ENCODE measurements at places on chromosomes 12 and 14.

DNA sequence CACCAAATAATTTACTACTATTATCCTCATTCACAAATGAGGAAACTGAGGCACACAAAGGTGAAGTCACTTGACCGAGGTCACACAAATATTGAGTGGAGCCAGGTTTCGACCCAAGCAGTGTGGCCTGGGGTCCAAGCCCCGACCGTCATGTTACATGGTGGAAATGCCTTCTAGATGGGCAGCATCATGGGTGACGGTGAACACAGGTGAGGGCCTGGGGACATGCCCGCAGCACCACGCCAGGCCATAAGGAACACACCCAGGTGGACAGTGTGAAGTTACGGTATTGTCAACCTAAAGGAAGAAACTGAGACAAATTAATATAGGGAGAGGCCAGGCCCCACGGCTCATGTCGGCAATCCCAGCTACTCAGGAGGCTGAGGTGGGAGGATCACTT, 35.3 kb upstream of the DYNC1H1 start:
- DNase-seq = peak; percentile 52

- no peak for DNase-seq
Observed at GRCh38 chr14:49882826-49883694, 9.8 kb upstream of the ARF6 start.

GRCh38 chr12:113449839-113450238, 21.8 kb downstream of the LHX5 start:
- DNase-seq = no peak

DNA sequence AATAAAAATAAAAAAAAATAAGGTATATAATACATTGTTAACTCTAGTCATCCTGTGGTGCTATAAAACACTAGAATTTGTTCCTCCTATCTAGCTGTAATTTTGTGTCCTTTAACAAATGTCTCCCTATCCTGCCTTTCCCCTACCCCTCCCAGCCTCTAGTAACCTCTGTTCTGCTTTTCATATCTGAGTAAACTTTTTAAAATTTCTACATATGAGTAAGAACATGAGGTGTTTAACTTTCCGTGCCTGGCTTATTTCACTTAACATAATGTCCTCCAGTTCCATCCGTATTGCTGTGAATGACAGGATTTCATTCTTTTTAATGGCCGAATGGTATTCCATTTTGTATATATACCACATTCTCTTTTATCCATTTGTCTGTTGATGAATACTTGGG, 71.3 kb upstream of the GNG2 start:
- no peak for DNase-seq

GRCh38 chr14:71592361-71592760, 339.9 kb upstream of the RGS6 start:
- no peak for DNase-seq

- DNase-seq = no peak
Observed at GRCh38 chr12:13851828-13852227, 129.6 kb downstream of the GRIN2B start.

DNA sequence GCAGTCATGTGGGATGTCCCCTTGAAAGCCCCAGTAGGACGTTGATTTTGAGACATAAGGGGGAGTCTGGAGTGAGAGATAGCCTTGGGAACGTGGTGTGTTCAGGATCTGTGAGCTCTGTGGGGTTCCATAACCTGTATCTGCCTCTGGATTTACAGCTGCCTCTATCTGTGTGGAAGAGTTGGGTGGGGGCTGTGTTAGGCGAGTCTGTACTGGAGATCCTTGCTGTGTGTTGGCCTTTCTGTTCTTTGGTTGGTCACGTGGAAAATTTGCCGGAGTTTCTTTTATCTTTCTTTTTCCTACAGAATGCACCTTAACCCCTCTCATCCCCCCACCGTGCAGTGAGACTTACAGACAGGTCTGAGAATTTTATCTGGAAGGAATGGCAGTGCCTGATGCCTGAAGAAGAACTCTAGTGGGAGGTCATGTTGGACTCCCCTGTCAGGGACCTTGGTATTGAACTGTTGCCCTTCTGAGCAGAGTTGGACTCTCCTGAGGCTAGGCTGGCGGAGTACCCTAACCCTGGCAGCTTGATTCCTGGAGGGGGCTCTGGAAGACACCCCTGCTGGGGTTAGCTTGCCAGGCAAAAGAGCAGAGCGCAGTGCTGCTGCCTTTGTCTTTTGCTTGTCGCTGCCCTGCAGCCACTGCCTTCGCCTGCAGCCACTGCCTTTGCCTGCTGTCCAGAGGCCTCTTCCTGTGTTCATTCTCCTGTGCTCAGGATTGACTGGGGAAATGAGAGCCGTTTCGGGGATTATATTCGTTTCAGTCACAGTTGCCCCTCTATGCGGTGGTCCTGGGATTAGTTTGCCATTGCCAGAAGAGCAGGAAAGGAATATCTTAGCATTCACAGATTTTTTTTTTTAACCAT, 34.1 kb downstream of the ZNF664 start:
- no peak for DNase-seq

- no peak for DNase-seq
Observed at GRCh38 chr14:98912655-98913054, 359.3 kb downstream of the BCL11B start.

- peak; percentile 77 for DNase-seq
Observed at GRCh38 chr12:13864081-13864673, 117.2 kb downstream of the GRIN2B start.

DNA sequence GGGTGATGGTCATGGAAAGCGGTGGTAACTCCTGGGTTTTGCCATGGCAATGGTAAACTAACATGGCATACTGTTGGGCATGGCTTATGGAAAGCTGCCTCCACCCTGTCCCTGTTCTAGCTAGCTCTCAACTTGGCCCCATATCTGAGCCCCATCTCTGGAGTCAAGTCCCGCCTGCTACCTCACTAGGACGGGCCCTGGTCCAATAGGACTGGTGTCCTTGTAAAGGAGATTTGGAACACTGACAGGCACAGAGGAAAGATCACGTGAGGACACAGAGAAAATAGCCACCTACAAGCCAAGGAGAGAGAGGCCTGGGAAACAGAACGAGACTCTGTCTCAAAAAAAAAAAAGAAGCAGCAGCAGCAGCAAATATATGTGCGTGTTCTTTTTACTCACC, 59.8 kb downstream of the RNFT2 start:
- no peak for DNase-seq

DNA sequence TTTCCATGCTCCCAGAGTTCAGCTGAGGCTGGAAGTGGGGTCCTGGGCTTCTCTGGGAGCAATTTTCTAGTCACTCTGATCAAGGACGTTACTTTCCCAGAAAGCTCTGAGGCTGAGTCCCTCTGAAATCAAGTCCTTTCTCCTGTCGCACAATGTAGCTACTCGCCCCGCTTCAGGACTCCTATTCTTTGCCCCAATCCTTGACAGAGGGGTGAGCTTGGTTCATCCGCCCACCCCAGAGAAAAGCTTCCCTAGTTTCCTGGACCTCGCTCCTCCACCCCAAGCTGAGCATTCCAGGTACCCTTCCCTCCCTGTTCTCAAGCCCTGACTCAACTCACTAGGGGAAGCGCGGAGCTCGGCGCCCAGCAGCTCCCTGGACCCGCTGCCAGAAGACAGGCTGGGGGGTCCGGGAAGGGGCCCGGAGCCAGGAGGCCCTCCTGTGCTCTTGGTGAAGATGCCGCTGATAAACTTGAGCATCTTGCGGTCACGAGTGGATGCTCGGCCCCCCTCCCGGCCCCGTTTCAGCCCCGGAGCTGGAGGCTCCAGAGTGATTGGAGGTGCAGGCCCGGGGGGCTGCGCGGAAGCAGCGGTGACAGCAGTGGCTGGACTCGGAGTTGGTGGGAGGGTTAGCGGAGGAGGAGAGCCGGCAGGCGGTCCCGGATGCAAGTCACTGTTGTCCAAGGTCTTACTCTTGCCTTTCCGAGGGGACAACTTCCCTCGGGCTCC, 1.6 kb downstream of the AGAP2 start:
- no peak for DNase-seq

DNA sequence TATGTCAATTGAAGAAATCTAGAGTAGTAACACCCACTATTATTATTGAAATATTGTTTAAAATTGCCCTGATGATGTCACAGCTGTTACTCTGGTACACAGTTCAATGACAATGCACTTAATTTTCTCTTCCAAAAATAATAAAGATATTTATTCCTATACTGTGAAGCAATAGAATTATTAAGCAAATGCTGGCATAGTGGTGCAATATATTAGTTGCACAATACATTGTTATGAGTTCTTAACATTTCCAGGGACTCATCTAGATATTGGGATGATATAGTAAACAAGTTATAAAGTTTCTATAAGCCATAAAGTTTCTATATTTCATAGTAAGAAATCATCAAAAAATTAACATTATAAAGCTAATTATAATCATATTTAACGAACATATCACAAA, 897.8 kb downstream of the LRFN5 start:
- no peak for DNase-seq

- DNase-seq = no peak
Observed at GRCh38 chr12:90951432-90952105, 3.4 kb downstream of the CCER1 start.

GRCh38 chr14:105316577-105316941, 2.0 kb downstream of the PACS2 start:
- peak; percentile 58 for DNase-seq

DNA sequence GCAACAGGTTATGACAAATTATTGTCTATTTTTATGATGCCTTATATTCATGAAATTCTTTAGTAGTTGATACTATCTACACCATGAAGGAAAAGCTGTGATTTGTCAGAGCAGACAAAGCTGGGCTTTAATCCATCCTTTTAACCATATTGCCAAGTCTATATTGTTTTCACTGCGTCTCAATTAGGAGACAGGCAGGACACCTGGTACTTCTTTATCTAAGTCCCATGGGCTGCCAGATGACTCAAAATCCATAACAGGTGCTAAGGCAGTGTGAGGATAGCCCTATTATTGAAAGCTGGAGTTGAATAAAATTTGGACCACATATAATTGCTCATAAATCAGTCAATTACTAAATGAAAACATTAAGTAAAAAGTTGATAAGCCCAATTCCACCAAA, 22.6 kb downstream of the INSM2 start:
- DNase-seq = no peak

DNA sequence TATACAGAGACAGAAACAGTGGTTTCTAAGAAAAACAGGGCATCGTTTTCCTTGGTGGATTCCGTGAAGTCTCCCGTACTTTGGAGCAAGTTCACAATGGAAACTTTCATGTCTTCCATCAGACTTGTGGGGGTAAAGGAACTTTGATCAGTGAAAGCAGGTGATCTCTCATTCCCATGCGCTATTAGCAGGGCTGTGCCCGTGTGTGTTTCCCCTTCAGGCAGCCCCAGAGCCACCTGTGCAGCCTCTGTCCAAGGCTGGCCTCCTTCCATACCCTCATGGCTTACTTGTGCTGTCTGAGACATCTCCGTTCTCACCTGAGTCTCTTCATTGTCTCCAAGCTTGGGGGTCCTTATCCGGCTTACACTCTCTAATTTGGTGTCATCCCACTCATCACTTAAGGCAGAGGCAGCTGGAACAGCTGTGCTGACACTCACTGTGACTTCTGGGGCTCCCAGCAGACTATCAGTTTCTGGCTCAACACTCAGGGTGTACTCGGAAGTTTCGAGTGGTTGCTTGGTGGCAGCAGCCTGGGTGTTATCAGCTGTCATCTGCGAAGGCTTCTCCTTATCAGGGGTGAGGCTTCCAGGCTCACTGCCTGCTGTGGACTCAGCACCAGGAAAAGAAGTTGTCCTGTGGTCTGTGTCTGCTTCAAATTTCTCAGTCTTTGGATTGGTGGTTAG, 13.8 kb downstream of the ARMH4 start:
- no peak for DNase-seq

DNA sequence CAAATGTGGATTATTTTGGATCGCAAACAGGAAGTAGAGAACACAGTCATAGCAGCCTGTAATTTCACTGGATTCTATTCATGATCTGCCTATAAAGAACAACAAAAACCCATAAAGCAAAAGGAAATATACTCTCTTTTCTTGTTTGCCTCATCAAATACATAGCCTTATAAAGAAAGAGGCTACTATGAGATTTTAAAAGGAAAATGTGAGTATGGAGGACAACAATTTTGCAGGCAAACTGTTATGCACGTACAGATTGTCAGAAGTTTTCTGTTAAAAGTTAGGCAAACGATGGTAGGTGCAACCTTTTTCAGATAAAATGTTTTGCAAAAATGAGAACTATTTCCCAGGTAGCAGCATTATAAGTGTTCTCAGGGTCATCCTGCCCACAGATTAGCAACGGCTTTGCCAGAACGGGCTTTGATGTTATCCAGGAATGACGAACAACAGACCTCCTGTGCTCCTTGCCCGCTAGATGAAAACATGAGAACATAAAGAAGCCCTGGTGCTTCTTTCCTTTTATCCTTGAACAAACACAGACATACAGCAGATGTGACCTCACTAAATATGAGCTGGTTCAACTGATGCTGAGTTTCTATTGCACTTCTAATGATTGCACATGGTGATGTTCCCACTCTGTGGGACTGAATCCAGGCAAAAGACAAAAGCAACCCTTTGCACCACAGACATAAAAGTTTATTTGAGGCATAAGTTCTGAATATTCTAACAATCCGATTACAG, 88.1 kb downstream of the ITPR2 start:
- DNase-seq = no peak

- DNase-seq = no peak
Observed at GRCh38 chr14:71833476-71833875, 98.8 kb upstream of the RGS6 start.

GRCh38 chr12:127810041-127810440, 456.9 kb upstream of the TMEM132C start:
- no peak for DNase-seq

GRCh38 chr12:89693639-89694202, 14.9 kb downstream of the ATP2B1 start:
- no peak for DNase-seq

DNA sequence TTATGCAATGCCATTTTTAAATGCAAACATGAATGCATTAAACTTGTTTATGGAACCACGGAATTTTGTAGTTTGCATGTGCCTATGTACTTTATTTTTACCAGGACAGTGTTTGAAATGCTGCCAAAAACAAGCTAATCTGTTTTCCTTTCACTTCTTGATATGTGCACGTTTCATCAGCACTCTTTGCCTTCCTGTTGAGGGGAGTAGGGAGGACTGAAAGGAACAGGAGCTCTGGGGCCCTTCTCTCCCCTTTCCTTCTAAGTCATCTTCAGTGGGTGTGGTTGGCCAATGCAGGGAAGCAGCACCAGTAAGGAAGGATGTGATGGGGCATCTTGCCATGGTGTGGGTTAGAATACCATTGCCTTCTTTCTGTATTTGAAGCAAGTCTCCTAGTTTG, 12.1 kb upstream of the PPP4R4 start:
- no peak for DNase-seq

DNA sequence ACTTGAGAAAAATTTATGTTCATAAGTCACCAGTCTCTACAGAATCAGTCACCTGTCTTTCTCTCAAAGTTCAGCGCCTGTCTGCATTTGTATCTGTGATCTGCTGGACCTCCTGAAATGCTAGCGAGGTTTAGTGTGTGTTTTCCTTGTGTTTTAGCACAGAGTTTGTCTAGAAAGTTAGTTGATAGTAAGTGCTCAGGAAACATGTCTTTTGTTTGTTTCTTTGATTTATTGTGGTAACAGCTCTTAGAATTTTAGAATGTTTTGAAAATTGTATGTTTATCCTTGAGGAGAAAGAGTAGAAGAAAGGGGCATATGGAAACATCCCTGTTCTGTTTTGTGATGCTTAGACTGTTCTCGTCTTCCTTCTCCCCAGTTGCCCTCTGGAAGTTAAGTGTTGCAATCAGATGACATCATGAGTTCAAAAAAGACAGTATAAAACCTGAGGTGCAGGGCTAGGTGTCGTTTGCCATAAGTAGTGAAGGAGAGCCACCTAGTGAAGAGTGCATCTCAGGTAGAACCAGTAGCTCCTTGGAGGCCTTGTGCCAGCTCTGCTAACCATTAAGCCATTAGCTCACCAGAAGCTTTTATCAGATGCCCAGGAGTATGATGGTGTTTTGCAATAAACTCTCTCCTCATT, 44.8 kb downstream of the FBXW8 start:
- DNase-seq = no peak

Measured in activated effector memory CD4-positive, alpha-beta T cell treated with anti-CD3 and anti-CD28 coated beads, Interleukin-2, amount 50 U/mL, for 16 hours (primary cell).